ENCODE measurements at places on chromosomes 2 and 18.

DNA sequence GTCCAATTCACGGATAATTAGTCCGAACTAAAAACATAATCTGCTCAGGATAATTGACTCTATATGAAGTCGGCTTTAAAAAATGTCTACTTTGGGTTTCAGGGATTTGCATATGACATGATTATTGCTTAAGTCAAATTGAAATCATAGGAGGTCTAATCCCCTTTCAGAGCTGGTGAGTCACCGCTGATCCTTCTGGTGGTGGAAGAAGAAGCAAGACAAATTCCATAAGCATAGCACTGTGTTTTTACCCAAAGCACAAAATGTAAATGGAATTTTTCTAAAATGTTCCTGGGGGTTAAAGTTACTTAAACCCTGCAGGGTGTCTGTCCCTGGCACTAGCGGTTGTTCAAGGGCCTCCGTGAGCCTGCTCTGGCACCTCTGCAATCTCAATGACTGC, 460.2 kb downstream of the LRATD1 start:
- DNase-seq = no peak

GRCh38 chr2:238763471-238763995, 84.4 kb upstream of the TWIST2 start:
- DNase-seq = no peak

DNA sequence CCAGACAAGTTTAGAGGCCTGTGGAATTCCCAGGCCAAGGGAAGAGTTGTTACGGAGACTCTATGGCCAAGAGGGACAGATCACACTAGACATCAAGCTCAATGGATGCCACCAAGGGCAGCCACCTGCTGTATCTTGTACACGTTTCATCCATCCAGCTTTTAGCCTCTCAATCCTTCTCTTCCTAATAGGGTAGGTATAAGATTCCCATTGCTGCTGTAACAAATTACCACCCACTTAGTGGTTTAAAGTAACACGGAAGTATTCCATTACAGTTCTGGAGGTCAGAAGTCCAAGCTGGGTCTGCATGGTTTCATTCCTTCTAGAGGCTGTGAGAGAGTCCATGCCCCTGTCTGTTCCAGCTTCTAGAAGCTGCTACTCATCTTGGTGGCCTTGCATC, 87.8 kb downstream of the GBX2 start:
- DNase-seq = no peak

DNA sequence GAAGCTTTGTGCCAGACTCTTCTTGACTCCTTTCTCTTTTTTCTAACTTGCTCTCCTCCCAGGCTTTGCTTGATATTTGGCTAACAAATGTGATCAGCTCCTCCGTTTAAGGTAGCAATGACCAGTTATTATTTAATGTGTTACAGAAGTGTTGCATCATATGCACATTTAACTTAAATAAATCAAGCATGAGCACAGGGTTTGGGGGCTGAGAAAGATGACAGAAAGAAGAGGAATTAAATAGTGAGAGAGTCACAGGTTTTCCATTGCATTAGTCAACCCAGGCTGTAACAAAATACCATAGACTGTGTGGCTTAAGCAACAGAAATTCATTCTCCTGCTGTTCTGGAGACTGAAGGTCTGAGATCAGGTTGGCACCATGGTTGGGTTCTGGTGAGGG, 343.8 kb downstream of the RPRM start:
- no peak for DNase-seq

DNA sequence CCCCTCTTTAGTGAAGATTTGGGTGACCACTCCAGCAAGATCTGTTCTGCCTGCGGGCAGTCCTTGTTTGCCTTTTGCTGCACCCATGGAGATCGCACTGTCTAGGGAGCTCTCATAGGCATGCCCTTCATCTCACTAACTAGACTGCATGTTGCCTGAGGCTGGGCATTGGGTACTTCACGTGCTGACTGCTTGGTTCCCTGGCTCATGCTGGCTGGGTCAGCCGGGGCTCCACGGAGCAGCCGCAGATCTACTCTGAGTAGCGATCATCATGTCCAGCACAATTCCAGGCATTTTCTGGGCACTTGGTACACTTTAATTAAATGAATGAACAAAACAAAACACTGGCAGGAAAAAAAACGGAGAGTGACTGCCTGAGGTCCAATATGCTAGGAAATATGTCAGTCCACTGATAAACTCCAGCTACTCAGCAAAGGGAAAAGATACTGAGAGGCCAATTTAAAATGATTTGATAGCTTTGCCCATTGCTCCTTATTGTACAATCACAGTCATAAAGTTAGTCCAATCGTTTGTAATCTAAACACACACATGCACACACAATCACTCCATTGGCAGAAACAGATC, 220.3 kb downstream of the C1D start:
- no peak for DNase-seq

DNA sequence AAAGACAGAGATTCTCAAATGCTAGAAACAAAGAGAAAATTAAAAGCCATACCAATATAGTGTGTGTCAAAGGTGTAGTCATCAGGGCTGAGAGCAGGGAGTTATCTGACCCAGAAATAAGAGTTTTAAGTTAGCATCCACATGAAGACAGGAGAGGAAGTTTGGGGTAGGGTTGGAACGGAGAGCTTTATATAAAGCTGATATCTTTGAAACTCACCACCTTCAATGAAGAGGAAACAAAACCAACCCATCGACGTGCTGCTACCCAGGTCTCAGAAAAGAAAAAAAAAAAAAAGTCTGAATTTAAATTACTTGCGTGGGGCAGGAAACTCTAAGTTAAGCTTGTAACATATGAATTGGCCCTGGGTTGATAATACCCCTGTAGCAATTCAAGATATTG, 42.4 kb downstream of the ARL4C start:
- DNase-seq = no peak

DNA sequence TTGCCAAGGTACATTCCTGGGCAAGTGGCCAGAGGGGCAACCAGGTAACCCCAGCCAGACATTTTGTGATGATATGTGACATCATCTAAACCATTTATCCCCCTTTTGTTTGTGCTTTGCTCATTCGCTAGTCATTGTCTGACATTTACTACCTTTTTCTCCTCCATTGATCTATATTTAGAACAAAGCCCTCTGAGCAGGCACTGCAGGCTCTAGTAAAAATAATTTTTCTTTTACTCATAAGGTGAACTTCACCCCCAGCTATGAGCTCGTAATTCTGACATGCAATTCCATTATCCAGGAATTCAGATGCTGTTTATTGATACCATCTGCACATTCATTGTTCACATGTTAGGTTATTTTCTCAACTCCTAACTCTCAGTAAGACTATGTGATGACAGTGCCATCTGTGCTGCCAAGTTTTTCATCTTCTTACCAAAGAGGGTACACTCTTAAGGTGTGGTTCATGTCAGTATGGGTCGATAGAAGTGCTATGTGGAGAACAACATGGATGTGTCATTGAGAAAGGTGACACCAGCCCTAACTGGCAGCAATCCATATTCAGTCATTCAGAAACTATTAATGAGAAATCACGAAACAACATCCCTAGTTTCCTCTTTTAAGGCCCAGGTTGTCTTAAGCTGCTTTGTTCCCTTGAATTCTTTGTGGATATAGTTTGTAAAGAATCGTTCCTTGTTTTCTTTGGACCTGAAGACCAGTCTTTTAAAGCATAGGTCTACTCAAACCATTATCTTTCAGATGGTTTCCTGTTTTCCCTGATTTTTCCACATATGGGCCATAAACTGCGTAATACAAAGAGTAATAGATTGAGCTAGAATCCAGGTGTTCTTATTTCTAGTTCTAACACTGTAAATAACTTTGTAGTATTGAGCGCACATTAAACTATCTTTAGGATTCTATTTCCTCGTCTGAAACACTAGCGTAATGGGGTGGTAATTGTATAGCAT, 978.1 kb upstream of the CDH2 start:
- no peak for DNase-seq

GRCh38 chr2:118469103-118469502, 378.3 kb downstream of the EN1 start:
- DNase-seq = no peak

GRCh38 chr2:84052913-84053312, 406.2 kb downstream of the SUCLG1 start:
- DNase-seq = no peak

- no peak for DNase-seq
These were observed 51.7 kb upstream of the CCDC85A start for GRCh38 chr2:56132138-56132537.

GRCh38 chr2:144523596-144524117, 3.7 kb upstream of the ZEB2 start:
- no peak for DNase-seq

DNA sequence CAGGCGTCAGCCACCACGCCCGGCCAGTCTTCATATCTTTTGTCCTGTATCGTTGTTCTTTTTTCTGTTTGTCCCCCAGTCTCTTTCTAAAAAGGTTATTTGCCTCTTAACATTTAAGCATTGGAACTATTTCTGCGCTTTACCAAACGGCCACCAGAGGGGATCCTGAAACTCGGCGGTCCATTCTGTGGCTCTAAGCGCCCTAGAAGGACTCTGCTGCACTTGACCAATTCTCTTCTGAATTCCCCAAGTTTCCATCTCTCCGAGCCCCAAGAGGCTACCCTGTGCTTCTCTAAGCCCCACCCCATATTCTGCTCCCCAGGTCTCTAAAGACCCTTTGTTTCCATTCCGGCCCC, 33.1 kb upstream of the REG3G start:
- DNase-seq = no peak

DNA sequence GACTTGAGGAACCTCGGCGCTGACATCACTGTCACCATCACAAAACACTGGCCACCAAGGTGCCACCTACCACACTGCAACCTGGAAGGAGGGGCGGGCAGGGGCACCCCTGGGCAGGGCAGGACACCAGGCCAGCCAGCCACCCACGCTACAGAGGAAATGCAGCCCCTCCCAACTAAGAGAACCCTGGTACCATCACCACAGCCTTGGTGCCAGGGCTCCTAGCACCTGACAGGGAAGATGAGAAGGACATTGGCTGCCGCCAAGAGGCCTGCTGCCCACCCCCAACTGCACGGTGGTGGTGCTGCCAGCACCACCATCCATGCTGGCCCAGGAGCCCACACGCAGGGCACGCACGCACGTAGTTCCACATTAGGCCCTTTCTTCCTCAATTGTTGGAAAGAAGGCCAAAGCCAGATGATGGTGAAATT, 88.7 kb downstream of the HDAC4 start:
- no peak for DNase-seq
